ENCODE measurements at places on chromosomes 3 and 15.

DNA sequence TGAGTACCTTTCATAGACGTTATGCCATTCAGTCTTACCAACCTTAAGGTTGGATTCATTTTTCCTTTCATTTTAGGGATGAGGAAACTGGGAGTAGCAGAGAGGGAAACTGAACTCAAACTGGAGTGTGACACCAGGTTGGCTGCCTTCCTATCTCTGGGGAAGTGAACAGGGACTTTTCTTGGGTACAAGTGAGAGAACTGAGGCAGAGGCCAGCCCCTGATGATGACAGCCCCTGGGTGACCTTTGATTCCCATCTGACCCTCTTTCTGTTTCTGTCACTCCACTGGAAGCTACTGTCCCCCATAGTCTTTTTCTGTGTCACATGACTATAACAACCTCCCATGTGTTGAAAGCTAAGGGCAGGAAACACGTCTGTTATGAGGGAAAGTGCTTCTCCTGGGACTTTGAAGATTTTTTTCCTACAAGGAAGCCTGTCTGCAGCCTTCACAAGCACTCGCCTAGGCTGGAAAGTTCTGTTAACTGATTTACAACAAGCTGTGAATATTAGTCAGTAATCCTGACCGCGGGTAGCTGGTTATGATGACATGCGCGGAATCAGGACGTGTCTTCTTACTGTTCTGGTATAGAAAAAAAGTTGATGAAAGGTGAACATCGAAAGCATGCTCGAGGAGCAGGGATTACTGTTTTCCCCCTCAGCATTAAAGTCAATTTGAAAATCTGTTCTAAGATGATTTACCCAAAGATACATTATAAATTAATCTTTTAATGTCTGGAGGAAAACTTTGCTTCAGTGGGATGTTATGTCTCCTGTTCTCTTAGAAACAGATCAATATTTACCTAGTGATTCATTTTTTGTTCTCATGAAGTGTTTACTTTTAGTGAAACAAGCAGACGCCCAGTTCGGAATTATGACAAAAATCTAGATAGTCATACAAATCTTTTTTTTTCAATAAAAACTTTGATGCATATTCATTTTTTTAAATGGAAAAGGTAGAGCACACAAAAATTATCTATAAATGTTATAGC lies 31.5 kb downstream of the ABHD2 start:
- no peak for DNase-seq

- no peak for DNase-seq
Observed at GRCh38 chr15:50476143-50476542, 51.9 kb downstream of the USP8 start.

- DNase-seq, result no peak
Observed at GRCh38 chr15:48451241-48451640, 120.0 kb downstream of the DUT start.

GRCh38 chr15:66950114-66950513 lies 115.3 kb upstream of the SMAD3 start:
- DNase-seq, result no peak

DNA sequence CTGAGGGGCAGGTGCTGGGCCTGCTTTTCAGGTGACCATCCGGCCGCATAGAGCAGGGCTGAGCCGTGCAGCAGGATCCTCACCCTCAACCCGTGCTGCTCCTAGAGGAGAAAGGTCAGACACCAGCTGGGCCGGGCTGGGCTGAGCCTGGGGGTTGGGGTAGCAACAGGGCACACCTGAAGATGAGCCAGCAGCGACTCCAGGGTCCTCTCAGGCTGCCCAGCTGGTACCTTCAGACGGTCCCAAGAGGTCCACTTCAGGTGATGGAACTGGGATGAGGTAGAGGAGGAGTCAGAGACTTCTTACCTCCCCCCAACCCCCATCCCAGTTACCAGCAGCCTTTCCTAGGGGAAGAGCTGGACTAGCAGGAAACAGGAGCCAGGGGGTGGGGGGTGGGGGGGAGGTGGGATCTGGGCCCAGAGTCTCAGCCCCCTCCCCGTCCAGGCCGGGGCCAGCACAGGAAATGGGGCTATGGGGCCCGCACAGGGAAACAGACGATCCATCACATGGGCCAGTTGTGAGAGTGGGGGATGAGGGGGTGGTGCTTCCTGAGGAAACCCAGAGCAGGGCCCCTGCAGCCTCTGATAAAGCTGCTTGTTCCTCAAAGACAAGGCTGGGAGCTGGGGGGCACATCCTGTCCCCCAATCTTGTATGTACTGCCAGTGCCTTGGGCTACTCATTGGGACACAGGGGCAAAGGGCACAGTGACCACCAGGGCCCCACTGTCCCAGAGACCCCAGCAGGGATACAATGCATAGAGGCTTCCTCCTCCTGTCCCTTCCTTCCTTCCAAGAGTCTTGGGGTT lies 3.0 kb downstream of the INKA1 start:
- DNase-seq, result no peak

GRCh38 chr15:28022961-28023360 lies 76.2 kb downstream of the OCA2 start:
- no peak for DNase-seq

- no peak for DNase-seq
Observed at GRCh38 chr15:29676961-29677402, 145.3 kb downstream of the TJP1 start.

GRCh38 chr15:57053470-57053869 lies 135.0 kb downstream of the TCF12 start:
- DNase-seq, result no peak

GRCh38 chr3:4814305-4814903 lies 164.8 kb upstream of the BHLHE40 start:
- no peak for DNase-seq

- DNase-seq, result no peak
Observed at GRCh38 chr15:57527382-57528091, 64.2 kb upstream of the MYZAP start.

DNA sequence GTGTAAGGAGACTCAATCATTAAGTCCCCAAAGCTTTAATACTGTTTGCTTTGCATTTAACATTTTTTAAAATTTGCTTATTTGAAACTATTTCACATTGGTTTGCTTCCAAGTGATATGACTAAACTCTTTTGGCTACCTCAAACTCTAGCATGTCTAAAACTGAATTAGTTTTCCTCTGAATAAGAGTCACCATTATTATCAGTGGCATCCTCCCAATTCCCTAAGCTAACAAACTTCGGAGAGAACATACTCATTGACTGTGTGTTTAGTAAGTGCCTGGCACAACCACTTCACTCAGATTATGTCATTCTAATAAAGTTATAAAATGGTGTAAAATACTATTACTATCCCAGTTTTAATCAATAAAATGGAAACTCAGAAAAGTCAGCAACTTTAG lies 21.9 kb downstream of the ATOSA start:
- DNase-seq, result no peak

GRCh38 chr3:162165346-162165745 lies 668.7 kb downstream of the OTOL1 start:
- DNase-seq, result no peak

DNA sequence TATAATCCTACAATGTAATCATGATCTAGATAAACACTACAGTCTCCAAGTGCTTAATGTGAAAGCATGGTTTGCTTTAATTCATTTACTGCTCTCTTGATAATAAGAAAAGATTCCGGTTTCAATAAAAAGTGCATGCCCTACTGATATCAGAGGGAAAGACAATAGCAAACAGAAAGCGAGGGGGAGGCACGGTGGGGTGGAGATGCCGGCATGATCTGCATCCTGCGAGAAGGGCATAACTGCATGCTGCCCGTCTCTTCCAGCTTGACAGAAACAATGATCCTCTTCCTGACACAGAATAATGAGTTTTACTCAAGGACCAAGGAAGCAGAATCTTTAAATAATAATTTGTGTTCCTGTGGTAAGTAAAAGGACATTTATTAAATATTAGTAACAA lies 51.7 kb downstream of the GOLIM4 start:
- DNase-seq, result no peak

- no peak for DNase-seq
Observed at GRCh38 chr3:100873611-100874010, 119.6 kb downstream of the ABI3BP start.

DNA sequence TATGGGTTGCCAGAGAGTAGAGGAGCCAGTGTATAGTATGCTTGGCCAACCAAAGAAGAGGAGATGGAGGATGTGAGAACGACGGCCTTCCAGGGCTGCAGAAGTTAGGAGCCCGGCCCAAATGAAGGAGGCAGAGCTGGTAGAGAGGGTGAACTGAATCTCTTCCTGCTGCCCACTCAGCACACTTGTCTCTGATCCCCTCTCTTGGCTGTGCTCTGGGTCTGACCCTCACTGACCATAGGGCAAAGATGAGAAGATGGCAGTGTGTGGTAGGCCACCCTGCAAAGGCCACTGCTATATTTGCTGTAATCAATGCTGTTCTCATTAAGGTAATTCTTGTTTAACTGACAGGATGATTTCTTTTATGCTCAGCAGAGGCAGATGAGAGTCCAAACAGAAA lies 256.0 kb downstream of the OCA2 start:
- DNase-seq, result no peak

DNA sequence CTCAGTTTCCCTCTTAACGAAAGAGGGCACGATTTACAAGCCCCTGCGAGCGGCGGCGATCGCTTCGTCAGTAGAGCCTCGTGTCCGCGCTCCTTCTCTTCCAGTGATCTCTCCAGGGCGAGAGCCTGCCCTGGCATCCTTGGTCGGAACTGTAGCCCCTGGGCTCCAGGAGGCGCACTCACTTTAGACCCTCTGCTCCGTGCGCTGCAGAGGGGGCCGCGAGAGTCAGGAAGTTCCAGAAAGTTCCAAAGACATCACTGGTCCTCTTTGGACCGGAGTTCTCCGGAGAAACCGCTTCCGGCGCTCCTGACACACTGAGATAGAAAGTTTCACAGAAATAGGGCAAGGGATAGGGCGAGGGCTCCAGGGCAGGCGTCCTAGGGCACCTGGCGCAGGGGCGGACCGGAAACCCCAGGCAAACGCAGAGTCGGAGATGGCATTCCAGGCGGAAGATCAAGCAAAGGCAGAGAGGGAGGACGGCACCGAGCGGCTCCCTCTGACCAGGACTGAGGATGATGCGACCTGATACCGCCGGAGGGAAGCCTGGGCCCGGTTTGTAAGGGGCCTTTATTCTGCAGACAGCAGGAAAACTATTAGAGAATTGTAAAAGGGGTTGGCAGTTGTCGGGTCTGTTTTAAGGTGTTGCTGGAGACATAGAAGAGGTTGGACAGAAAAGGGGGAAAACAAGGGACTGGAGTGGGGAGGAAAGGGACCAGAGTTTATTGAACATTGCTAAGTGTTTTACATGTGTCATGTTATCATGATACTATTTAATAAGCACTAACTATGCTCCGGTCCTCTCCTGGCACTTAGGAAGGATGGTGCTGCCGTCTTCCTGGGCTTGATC lies 1.3 kb upstream of the CPEB1 start:
- no peak for DNase-seq

DNA sequence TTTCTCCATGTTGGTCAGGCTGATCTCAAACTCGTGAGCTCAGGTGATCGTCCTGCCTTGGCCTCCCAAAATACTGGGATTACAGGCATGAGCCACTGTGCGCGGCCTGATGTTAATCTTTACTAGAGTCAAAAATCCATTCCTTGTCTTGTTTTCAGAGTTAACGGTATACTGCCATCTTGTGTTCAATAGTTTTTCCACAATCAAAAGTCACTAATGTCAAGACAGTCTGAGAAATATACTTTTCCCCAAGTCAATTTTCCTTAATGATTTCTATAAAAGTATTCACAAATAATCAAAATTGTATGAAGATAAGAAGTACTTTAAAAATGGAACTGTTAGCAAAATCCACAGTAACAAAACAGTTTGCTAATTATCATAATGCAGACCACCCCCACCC lies 8.5 kb downstream of the CRBN start:
- DNase-seq, result no peak

DNA sequence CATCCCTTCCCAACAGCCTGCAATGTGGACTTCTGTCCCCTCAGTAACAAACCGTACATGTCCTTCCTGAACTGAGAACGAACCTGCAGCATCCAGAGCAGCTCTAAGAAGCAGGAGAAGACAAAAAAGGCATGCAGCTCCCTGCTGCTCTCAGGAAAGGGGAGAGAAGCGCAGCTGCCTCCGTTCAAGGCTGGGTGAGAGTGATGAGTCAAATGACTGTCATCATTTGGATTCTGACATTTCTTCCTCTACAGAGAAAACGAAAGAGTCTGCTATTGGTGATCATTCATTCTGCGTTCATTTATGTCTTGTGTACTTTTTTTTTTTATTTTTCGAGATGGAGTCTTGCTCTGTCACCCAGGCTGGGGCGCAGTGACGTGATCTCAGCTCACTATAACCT lies 677.8 kb downstream of the FHIT start:
- no peak for DNase-seq

- peak; percentile 27 for DNase-seq
Observed at GRCh38 chr15:85667491-85668424, 127.0 kb downstream of the KLHL25 start.

DNA sequence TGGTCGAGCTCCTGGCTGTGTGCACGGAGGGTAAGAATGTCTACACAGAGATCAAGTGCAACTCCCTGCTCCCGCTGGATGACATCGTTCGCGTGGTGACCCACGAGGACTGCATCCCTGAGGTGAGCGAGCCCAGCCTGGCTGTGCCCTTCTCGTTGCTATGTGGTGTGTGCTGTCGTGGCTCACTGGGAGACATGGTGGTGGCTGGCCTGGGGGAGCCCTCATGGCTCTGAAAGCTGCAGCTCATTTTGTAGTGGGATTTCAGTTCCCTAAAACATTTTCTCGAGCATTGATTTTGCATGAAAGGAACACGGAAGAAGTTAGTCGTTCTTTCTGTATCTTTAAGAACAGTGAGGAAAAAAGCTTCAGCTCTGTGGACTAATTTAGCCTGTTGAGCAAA lies 200.5 kb downstream of the ITPR1 start:
- no peak for DNase-seq

- no peak for DNase-seq
Observed at GRCh38 chr3:48885753-48886152, 12.9 kb downstream of the SLC25A20 start.

GRCh38 chr15:34855413-34855812 lies 60.1 kb upstream of the ACTC1 start:
- DNase-seq, result no peak

GRCh38 chr3:149585401-149585726 lies 72.5 kb downstream of the WWTR1 start:
- DNase-seq, result no peak

DNA sequence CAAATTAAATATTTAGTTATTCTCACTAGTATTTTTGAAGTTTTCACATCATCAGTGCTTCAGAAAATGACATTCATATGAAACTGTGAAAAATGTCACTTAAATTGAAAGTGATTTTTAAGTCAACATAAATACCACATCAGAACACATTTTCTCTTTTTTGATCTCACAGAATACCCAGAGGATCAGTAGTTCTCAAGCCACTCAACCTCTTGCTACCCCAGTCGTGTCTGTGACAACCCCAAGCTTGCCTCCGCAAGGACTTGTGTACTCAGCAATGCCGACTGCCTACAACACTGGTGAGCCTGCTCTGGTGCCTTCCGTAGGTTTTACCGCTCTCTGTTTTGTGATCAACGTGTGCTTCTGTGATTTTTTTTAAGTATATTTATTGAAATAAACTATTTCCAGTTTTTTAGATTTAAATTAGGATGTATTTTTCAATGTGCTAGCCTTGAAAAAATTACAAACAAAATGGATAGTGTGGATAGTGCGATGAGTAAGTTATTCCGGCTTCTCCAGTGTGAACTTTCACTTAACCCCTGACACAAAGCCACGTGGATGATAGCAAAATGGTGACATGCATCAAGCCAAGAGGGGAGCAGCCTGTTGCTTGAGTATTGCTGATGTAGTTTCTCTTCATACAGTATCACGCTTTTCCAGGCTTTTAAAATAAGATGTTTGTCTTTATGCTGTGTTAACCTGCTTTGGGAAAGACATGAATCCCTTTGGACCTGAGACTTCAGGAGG lies 26.5 kb downstream of the LYSMD4 start:
- DNase-seq, result no peak

GRCh38 chr3:101635954-101636798 lies 40.8 kb downstream of the ZBTB11 start:
- peak; percentile 28 for DNase-seq

GRCh38 chr3:144457758-144458157 lies 486.1 kb downstream of the DIPK2A start:
- DNase-seq, result no peak
